Activated CD4-positive, alpha-beta T cell treated with anti-CD3 and anti-CD28 coated beads, Interleukin-2, amount 10 ng/mL, durations not matched to agents 7 days and 5 days (primary cell): ENCODE measurements at places on chromosomes 7 and 10. TPM values are rescaled to one million over a fixed set of nuclear protein-coding genes. Genes with fewer than 3 reads are reported as not detected.

DNA sequence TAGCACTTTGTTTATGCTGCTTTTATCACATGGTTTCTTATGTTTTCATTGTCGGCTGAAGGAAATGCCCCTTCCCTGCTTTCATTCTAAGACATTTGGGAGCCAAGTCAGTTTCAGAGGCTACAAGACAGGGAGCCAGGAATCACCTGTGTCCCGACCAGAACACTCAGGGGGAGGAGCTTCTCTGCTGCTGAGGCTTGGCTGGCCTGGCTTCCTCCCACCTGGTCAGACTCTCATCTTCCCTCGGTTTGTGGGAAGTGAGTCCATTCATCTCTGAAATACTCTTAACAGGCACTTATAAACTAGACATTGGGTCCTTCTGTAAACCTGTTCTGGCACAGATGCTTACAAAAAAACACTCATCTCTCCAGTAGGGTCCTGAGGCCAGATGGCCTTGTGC, 19.6 kb upstream of the GOLGA7B start:
- H3K27me3 ChIP-seq = peaks cover 5% of the 10 kb centered on the region
- H3K4me3 ChIP-seq = no peak overlapping the region
- DNase-seq = no peak
- H3K36me3 ChIP-seq = no peaks in the 10 kb centered on the region
- peak overlapping the region; percentile 54 for H3K27ac ChIP-seq

Gene SRRT
- total RNA-seq = 280 TPM

- no peaks in the 10 kb centered on the region for H3K27me3 ChIP-seq
- no peak overlapping the region for H3K27ac ChIP-seq
- H3K4me3 ChIP-seq = no peak overlapping the region
- DNase-seq = no peak
These were observed 37.0 kb downstream of the GPR37 start for GRCh38 chr7:124728610-124729009.

GRCh38 chr10:118832241-118832651, 77.5 kb upstream of the CACUL1 start:
- H3K36me3 ChIP-seq = no peaks in the 10 kb centered on the region
- no peak for DNase-seq
- H3K4me1 ChIP-seq = peaks cover 7% of the 10 kb centered on the region
- no peak overlapping the region for H3K4me3 ChIP-seq
- H3K27me3 ChIP-seq = no peaks in the 10 kb centered on the region

Gene SPDYE16
- 0.58 TPM for total RNA-seq

Gene NRCAM
- 0.46 TPM for total RNA-seq

- H3K36me3 ChIP-seq = no peaks in the 10 kb centered on the region
- no peak overlapping the region for H3K27ac ChIP-seq
- H3K27me3 ChIP-seq = no peaks in the 10 kb centered on the region
- no peak overlapping the region for H3K4me3 ChIP-seq
- H3K4me1 ChIP-seq = no peaks in the 10 kb centered on the region
These were observed 181.3 kb upstream of the FEZF1 start for GRCh38 chr7:122485856-122486255.

Gene HACD1
- total RNA-seq = 0.47 TPM

Gene CALML5
- not detected for total RNA-seq

Gene SUN3
- total RNA-seq = not detected
